ENCODE measurements at places on chromosomes 6 and 20.
A peak's percentile ranks its signal among the peaks of the same experiment; 100 is the strongest.

DNA sequence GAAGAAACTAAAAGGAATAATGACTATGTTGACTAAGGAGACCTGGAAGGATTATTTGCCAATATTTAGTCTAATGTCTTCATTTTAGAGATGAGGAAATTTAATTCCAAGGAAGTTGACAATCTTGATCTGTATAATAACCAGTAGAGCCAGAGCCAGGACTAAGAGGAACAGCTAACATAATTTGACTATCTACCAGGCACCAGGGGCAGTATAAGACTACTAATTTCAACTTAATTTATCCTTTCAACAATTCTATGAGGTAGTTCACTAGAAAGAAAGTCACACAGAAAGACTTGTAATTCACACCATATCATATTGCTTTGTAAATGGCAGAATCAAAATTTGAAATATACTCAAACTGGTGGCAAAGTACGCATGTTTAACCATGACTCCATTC is 273.0 kb upstream of the STXBP5 start:
- DNase-seq: no peak

DNA sequence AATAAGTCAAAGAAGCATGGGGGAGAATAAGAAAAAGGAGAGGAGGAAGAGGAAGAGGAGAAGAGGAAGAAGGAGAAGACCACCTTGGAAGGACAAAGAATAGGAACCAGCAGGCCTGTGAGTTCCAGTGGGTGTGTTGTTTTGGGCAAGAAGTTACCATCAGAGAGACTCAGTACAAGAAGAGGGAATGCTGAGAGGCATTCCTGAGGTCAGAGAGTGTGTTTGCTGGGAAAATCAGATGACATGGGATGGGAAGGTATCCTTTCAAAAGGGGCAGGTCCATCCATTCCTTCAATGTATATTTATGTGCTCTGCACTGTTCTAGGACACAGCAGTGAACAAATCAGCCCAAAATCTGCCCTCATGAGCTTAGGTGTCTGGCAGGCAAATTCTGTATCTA is 40.5 kb upstream of the PRIM2 start:
- no peak for DNase-seq

- DNase-seq: no peak
These were observed 3.0 kb upstream of the SRXN1 start for GRCh38 chr20:655726-656624.

GRCh38 chr6:107419733-107420132 is 39.6 kb downstream of the PDSS2 start:
- DNase-seq: no peak

- DNase-seq: no peak
These were observed 36.6 kb upstream of the HDAC2 start for GRCh38 chr6:114007516-114007915.

- no peak for DNase-seq
These were observed 78.4 kb downstream of the OPRM1 start for GRCh38 chr6:154117485-154117884.

GRCh38 chr20:58869662-58870227 is 17.2 kb downstream of the GNAS start:
- no peak for DNase-seq

GRCh38 chr6:154925130-154925529 is 70.0 kb upstream of the TIAM2 start:
- DNase-seq: no peak

DNA sequence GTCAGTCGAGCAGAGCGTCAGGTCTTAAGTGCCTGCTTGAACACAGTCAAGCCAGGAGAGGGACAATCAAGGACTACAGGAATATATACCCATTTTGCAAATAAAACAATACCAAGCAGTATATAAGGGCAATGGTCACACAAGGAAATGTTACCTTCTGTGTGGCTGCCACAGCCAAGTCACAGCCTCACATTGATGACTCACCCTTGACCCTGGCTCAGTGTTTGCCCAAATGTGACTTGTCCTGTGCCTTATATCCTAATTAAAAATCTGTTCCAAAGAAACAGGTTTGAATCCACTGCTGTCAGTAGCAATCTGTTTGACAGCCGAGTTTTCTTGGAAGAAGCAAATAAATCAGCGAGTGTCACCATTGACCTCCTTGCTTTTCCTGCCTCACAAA is 34.3 kb downstream of the C6orf89 start:
- no peak for DNase-seq

DNA sequence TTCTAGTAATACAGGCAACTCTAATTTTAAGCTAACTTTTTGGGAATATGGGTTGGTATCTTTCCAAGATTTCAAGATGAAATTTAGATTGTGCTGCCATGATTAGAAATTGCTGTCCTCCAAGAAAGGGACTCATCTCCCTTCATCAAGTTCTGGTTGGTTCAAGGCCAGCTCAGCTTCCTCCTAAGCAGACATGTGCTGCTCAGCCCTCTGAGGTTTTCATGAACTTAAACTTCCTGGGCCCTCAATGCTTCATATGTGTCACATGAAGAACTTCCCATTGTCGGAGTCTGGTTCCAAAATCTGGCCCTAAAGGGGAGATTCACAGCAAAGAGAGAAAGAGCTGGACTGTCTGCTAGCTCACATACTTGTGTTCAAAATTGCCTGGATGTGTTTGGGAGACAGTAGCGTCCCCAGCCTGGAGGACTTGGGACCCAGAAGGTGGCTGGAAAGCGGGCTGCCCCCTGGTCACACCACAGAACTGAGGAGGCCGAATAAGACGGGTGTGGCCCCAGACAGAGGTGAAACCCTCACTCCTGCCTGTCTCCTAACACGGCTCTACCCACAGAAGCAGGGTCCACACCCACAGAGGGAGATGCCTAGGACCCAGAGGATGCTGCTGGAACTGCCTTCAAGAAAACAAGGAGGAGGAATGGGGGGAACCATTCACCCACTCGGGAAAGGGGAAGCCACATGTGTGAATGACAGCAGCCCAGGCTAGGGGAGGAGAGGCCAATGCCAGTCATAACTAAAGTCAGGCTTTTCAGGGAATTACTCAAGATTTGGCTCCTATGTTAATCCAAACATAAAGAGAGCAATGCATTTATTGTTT is 54.3 kb upstream of the GPR31 start:
- no peak for DNase-seq

DNA sequence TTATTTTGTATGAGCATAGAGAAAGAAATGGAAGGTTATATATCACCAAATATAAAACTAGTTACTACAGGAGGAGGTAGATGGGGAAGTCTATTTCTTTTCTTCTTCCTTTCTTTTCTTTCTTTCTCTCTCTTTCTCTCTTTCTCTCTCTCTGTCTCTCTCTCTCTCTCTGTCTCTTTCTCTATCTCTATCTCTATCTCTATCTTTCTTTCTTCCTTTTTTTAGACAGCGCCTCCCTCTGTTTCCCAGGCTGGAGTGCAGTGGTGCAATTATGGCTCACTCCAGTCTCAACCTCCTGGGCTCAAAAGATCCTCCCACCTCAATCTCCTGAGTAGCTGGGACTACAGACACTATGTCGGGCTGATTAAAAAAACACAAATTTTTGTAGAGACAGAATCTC is 10.2 kb upstream of the SGK1 start:
- DNase-seq: no peak

DNA sequence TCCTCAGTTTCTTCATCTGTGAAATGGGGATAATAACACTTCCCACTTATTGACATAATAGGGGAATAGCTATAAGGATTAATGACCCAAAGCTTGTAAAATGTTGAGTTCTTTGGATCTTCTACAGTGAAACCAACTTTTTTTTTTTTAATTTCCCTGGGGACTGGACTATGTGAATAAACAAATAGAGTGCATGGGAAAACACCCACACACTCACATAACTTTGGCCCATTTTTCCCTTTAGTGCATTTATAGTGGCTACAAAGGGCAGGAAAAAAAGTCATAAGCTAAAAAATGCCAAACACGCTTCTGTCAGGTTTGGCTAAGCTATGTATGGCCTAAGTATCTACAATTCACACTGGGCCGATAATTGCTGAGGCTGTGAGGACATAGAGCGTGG is 406.2 kb upstream of the JAG1 start:
- DNase-seq: no peak

- peak; percentile 8 for DNase-seq
These were observed 44.1 kb downstream of the NHSL1 start for GRCh38 chr6:138454981-138455706.

DNA sequence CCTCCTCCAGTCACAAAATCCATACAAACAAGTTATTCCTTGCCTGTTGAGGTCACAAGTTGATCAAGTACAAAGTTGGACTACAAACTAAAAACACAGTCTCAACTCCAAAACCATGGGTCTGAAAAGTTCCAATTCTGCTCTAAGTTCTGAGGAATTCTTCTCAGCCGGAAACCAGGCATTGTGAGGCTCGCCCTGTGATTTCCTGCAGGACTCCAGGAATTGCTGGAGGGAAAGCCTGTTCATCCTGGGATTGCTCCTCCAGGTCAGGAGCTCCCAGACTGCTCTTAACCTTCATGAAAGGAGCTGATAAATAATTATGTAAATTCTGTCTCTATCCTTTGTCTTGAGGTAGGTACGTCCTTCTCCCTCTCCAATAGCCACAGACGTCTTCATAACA is 8.5 kb downstream of the TRAM2 start:
- no peak for DNase-seq

GRCh38 chr20:53068241-53068640 is 96.1 kb downstream of the TSHZ2 start:
- DNase-seq: no peak

DNA sequence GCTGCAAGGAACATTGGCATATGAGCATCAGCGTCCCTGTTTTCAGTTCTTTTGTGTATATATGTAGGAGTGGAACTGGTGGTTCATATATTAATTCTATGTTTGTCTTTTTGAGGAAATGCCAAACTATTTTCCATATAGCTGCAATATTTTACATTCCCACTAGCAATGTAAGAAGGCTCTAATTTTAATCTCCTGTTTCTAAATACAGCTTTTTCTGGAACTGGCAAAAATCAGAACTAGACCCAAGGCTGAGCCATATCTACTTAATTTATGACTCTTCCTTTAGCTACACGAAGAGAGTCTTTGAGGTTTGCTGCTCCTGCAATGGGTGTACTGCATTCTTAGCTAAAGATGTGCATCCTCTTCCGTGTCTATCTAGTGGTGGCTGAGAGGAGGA is 50.5 kb upstream of the SLC17A4 start:
- no peak for DNase-seq

- DNase-seq: no peak
These were observed 57.2 kb downstream of the ZNF292 start for GRCh38 chr6:87212596-87212995.

- DNase-seq: no peak
These were observed 177.3 kb downstream of the CARMIL1 start for GRCh38 chr6:25456249-25457040.

GRCh38 chr6:6716998-6717763 is 128.7 kb downstream of the LY86 start:
- no peak for DNase-seq

DNA sequence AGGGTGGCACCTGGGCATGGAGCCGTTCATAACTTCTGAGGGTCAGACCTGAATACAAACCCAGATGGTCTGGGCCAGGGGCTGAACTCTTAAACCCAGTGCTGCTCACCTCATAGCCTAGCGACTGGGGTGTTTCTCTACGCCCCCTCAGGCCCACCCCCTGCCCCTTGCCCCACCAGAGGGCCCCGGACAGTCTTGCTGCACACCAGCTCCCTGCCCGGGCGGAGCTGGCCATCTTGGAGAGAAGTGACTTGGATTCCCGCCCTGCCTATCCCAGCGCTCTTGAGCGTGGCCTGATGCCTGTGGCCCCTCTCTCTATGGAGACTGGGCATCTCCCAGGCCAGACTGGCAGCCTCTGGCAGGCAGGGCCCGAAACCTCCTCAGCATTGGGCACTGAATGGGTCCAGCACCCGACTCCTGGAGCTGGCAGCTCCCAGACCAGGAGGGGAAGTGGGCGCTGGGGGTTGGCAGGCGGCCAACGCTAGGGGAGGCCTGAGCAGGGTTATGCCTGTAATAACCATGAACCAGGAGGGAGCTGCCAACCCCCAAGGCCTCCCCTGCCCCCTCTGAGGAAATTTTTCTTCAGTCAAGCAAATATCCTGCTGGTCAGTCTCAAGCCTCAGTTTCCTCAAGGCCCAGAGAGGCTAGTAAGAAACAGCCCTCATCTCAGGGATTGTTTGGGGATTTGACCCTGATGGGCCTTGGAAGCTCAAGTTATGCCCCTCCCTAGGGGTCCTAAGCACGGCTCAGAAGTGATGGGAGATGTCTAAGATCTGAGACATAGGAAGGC is 169.5 kb downstream of the VEGFA start:
- DNase-seq: no peak

DNA sequence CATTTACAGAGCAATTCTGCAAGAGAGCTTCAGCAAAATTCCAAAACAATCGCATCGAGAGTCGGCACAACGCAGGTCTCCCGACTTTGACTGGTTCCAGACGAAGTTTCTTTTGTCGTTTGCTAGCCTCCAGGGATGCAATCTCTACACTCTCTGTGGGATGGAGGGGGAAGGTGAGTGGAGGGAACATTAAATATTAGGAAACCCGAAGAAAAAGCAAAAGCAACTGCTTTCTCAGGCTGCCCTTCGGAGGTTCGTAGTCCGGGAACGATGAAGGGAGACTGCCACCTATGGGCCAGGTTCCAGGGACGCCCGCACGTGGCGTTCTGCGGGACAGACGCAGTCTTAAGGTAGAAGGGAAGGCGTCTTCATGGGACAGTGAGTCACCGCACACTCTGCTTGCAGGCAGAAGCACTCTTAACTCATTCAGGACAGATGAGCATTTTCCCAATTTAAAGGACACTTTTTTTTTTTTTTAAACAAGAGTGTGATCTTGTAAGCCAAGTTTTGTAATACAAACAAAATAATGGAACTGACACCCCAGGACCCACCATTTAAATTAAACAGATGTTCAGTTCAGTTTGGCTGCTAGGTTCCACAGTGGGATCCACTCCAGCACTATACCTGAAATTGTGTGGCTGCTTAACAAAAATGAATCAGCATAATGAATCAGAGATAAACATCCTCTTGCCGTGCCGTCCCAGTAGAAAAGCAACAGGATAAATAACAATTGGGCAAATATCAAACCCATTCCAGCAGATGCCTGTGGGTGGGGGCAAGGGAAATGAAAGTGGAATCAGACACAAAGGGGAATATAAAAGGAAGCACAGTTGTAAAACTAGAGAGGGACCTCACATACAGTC is 65.8 kb upstream of the ARMC2 start:
- peak; percentile 59 for DNase-seq
